ENCODE measurements at places on chromosomes 3 and 15. TPM values are rescaled to one million over a fixed set of nuclear protein-coding genes. Genes with fewer than 3 reads are reported as not detected.

The GPR171 gene
- total RNA-seq, result not detected

The GOLGA8M gene
- total RNA-seq, result 0.56 TPM

The MASP1 gene
- total RNA-seq, result 6.2 TPM

The IL5RA gene
- not detected for total RNA-seq
